NCI-H2107 (cell line): ENCODE measurements at places on chromosomes 1 and 21.

DNA sequence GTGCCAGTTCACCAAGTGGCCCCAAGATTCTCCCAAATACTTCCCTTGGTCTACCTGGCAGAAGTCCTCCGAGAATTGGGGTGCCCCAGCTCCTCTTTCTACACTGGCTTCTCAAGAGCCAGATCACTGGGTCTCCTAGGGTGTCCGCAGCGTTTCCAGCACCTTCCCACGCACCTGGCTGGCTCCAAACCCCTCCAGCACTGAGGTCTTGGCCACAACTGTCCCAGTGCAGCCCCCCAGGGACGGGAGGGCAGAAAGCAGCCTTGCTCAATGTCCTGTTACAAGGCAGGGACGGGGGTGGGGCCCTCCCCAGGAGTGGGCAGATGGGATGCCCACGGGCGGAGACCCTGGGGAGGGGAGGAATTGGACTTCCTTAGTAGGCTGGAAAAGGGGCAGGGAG is 1.1 kb downstream of the ECE1 start:
- no peak for DNase-seq

DNA sequence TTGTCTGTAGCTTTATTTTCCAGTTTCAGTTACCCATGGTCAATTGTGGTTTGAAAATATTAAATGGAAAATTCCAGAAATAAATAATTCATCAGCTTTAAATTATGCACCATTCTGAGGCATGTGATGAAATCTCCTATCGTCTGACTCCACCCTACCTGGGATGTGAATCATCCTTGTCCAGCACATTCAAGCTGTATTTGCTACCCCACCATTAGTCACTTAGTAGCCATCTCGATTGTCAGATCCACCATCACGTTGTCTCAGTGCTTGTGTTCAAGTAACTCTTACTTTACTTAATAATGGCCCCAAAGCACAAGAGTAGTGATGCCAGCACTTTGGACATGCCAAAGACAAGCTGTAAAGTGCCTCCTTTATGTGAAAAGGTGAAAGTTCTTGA is 4.0 kb downstream of the STPG1 start:
- no peak for DNase-seq

DNA sequence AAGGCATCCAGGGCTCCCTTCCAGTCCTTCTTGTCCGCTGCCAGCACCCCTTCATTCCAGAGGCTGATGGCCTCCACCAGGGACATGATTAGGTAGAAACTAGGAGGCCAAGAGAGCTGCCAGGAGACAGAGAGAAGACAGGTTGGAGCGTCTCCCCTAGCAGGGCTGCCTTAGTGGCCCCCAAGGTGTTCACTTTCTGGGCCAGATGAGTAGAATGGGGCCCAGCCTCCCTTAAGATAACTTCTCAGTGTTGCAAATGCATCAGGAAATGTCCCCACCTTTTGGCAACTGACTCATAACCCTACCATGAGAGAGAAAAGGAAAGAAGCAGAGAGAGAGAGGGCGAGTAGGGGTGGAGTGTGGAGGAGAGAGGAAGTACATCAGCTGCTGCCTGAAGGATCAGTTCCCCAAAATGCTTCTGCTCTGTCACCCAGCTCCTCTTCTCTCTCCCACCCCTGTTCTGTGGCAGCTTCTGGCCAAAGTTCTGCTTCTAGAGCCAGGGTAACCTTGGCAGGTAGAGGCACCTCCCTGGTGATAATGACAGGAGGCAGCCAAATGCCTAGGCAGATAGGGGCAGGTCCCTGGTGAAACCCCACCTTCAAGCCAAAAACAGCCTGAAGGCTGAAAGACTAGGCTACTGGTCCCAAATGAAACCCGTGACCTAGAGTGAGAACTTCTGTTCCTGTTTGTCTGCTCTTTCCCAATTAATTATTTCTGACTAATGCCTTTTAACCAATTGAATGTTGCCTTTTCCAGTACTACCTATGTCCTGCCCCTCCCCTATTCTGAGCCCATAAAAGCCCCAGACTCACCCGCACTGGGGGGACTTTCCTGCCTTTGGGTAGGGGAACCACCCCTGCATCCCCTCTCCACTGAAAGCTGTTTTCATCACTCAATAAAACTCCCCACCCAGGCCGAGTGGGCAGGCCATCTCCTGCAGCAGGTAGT is at the start of gene NCF2:
NCF2 (minus strand) TSS at position 216 of the 948 bp plus-strand sequence; CDS start at position 86, 130 bp downstream.
- DNase-seq, result no peak

- DNase-seq, result no peak
These were observed 48.7 kb downstream of the NENF start for GRCh38 chr1:212481438-212481767.

DNA sequence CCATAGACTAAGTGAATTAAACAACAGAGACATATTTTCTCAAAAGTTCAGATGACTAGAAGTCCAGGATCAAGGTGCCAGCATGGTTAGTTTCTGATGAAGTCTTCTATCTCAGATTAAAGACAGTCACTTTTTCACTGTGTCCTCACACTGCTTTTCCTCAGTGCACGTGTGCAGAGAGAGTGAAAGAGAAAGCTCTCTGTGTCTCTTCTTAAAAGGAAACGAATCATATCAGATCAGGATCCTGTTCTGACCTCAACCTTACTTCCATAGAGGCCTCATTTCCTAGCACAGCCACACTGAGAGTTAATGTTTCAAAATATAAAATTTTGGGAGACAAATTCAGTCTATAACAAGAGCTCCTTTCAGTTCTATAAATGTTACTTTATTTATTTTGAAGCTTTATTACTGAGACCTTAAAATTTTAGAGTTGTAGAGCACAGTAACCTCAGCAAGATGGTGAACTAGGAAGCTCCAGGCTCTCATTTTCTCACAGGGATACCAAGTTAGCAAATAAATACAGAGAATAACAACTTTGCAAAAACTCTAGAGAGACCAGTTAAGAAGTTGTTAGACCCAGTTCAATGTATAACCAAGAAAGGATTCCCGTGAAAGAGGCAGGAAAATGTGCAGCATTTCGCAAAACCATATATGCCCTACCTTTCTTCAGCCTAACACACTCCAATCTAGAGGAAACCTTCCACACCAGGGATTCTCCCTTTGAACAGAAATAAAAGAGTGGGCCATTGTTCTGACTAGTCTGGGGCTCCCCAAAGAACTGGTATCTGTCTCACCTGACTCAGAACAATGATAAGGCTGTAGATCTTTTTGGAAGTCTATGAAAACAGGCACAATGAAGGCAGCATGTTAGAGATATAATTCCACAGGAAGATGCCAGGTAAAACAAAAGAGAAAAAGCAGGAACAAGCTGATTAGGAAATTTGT is 372.2 kb downstream of the MRPL39 start:
- DNase-seq, result no peak

DNA sequence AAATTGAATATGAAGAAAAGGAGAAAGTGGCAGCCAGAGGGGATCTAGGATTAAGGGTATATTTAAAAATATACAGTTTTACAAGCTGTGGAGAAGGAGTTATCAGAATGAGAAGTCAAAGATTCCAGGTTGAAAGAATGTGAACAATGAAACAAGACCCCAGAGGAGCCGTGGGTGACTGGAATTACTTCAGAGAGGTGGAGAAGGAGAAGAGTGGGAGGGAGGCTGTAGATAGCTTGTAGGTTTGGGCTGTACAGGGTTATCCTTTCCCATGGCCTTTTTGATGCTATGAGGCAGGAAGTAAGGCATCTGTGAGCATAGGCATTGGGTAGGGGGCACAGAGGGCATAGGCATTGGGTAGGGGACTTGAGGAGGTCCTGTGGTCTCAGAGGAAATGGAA is 5.2 kb upstream of the S100A11 start:
- DNase-seq, result no peak

DNA sequence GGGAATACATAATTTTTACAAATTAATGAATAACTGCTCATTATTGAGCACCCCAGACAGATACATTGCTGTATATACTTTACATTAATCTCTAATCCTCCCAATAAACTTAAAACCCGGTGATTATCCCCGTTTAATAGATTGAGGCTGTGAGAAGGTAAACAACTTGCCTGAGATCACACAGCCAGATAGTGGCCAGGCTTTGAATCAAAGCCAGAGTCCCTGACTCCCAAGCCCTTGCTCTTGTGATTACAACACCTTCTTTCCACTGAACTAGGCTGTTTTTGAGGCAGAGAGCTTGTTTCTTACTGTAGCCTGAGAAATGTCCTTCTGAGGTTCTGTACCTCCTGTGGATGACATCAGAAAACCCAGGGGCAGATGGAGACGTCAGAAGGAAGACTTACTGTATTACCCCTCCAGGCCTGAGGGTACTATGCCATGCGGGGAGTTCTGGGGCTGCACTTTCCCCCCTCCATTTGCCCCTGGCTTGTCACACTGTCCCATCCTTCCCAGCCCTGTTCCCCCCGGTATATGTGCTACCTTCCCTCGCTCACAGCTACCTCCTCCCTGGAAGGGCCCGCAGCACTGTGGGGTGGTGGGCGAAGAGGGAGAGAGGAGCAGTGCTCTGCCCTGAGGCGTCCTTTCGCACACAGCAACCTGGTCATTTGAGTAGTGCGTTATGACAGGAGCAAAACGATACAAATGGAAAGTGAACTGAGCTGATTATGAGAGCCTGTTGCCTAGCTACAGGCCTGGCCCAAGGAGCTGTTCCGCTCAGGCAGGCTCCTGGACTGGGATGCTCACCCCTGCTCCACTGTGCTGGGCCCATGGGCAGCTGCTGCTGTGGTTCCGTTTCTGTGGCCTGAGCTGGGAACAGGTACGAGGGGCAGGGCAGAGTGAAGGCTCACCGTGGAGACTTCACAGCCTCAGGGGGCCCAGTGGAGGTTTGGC is 4.6 kb downstream of the KCNC4 start:
- DNase-seq, result no peak

GRCh38 chr1:25829046-25829445 is 9.3 kb downstream of the MTFR1L start:
- DNase-seq, result no peak

- no peak for DNase-seq
These were observed 111.3 kb downstream of the PLPPR5 start for GRCh38 chr1:98893371-98893770.

GRCh38 chr1:110606657-110607535 is 738 bp upstream of the KCNA2 start:
- DNase-seq, result no peak

GRCh38 chr1:92784639-92785500 is at the start of gene EVI5:
Gene EVI5 (minus strand): TSS chr1:92785108. CDS start chr1:92736546, 48,562 bp downstream.
- peak; percentile 85 for DNase-seq

- DNase-seq, result no peak
These were observed 97.4 kb upstream of the CHRM3 start for GRCh38 chr1:239288820-239289554.

- DNase-seq, result no peak
These were observed 85.5 kb downstream of the PLPPR5 start for GRCh38 chr1:98919211-98919610.

DNA sequence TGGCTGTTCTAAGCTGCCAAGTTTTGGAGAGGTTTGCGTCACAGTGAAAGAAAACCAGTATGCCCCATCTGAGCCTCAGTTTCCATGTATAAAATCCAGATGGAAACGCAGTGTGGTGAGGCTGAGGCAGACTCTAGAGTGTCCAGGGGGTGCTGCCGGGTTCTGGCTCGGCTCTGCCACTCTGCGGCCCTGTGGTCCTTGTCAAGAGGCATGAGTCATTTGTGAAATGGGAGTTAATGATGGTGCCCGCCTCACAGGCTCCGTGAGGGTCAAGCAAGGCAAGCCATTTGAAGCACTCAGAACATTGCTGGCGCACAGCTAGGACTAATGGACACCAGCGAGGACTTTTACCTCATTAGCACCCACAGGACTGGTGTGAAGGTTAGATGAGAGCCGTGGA is 214.3 kb downstream of the PTPRU start:
- DNase-seq, result no peak

DNA sequence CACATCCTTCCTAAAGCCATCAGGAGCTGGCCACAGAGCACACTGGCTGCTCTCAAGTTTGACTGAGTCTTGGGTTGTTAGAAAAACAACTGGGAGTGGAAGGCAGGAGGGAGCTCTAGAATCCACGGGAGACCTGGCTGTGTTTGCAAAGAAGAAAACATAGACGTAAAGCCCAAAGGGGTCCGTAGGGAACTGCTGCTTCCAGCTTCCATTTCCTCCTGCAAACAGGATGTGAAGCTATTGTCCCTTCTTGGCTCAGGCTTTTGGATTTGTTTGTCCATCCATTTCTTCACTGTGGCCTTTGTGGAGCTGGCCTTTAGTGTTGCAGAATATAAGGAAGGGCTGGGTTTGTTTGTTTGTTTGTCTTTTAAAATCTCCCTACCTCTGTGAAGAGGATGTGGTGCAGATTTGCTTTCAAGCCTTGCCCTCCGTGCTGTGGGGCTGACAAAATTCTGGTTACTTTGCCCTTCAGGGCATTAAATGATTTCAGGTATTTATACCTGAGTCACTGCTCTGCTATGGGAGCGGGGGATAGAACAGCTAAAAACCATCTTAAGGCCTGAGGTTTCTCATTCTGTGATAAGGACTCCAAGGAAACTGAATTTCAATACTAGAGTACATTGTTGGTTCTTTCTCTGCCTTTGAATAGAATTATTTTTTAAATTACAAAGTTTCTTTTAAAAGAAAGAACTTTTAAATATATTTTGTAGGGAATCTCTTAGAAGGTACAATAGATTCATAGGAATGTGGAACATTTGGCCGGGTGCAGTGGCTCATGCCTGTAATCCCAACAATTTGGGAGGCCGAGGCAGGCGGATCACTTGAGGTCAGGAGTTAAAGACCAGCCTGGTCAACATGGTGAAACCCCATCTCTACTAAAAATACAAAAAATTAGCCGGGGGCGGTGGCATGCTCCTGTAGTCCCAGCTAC is 74.3 kb downstream of the MPZL1 start:
- no peak for DNase-seq

DNA sequence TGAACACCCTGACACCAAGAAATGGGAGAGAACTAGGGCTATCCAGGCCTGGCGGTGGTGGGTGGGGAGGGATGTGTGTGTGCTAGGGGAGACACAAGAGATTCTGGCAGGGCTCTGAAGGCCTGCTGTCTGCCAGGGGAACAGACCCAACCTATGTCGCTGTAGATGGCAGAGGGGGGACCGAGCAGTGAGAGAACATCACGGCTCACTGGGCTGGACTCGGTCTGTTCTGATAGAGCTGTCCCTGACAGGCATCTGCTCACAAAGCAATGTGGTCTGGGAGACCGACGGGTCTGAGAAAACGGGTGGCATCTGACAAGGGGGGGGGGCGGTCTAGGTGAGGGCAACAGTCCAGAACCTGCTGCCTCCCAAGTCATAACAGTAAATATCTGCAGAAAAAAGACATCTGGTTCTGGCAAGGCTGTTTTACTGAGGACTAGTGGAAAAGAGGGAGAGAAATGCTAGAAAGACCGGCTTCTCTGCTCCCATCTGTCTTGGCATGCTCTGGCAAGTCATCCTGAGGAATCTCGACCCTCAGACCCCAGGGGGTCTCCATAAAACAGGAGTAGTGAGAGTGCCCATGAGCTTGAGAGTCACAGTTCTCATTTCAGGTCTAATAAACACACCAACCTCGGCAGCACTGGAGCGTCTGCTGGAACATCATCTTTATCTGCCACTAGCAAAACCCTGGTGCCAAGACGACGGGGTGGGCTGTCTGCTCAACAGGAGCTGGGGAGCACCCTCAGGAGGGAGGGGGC is 36.5 kb downstream of the SLC66A1 start:
- no peak for DNase-seq

- no peak for DNase-seq
These were observed 5.5 kb upstream of the MTMR11 start for GRCh38 chr1:149942207-149942606.

- no peak for DNase-seq
These were observed 27.6 kb upstream of the KCNE2 start for GRCh38 chr21:34336245-34336644.

- no peak for DNase-seq
These were observed 12.2 kb upstream of the TCEA3 start for GRCh38 chr1:23436520-23437354.

- DNase-seq, result no peak
These were observed 64.0 kb downstream of the WNT9A start for GRCh38 chr1:227883641-227884301.

GRCh38 chr1:153572569-153573015 is 6.9 kb upstream of the S100A2 start:
- DNase-seq, result peak; percentile 77
